CD4-positive, alpha-beta T cell treated with Interleukin-6 for 4 hours (primary cell): ENCODE measurements at places on chromosomes 2 and 18.
A peak's percentile ranks its signal among the peaks of the same experiment; 100 is the strongest.

- peak; percentile 36 for DNase-seq
Observed at GRCh38 chr18:75211953-75212750, 1.6 kb downstream of the TSHZ1 start.

GRCh38 chr2:180124273-180125139, 117.4 kb upstream of the CWC22 start:
- no peak for DNase-seq

DNA sequence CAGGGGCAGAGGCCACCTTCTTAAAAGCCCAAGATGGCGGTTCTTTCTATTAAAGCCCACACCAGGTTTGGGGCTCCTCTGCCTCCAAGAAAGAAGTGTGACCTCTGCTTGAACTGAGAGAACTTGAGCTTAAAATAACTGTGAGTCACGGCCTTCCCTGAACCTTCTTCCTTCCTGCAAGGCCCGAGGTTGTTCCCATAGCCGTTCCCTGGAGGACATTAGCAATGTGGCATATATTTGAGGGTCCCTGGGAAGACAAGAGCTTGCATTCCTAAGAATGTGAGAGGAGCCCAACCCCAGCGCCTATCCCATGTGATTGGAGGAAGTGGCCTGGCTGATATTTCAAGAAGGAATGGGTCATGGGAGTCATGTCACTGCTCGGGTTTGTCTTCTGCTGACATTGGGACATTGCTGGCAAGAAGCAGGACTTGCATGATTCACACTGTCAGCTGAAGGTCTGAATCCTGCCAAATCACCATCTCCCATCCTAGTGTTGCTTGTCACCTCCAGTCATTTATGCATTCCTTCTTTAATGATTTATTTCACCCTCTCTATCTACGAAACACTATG, 168.1 kb downstream of the TRIB2 start:
- no peak for DNase-seq

- DNase-seq, result no peak
Observed at GRCh38 chr2:134107402-134107801, 146.5 kb upstream of the MGAT5 start.

- no peak for DNase-seq
Observed at GRCh38 chr2:141994066-141994465, 136.8 kb downstream of the LRP1B start.
